ENCODE measurements at places on chromosomes 1 and 21. TPM values are rescaled to one million over a fixed set of nuclear protein-coding genes. Genes with fewer than 3 reads are reported as not detected.

DMRTA2 gene
- total RNA-seq: 1.8 TPM

CD1B gene
- not detected for total RNA-seq

KCNK1 gene
- total RNA-seq: 3.5 TPM

ABCG1 gene
- total RNA-seq: 2.9 TPM

RAP1A gene
- total RNA-seq: 27.9 TPM

RSPO1 gene
- total RNA-seq: not detected

KCNJ9 gene
- total RNA-seq: not detected

CR1L gene
- not detected for total RNA-seq

KRTAP11-1 gene
- total RNA-seq: not detected

HCRTR1 gene
- not detected for total RNA-seq

NHLH1 gene
- total RNA-seq: not detected

ANGPTL7 gene
- 17.9 TPM for total RNA-seq

EPHX1 gene
- total RNA-seq: 34.2 TPM

GRCh38 chr1:234886081-234886984 lies 242.3 kb downstream of the TOMM20 start:
- DNase-seq: no peak

- no peak for DNase-seq
These were observed 42.0 kb upstream of the DUSP10 start for GRCh38 chr1:221783936-221784335.

DNA sequence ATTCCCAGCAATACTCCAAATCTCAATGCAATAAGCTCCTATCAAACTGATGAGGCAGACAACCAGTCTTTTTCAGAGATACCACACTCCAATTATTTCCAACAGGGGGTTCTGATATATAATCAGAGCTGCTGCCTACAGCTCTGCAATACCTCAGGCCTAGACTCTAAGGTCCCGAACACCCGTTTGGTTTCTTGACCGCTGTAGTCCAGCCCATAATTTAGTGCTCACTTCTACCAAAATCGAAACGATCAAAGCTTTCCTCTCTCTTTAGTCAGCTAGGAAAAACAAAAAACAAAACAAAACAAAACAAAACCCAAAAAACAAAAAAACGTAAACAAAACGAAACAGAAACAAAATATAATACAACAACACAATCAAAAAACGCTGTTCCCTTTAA lies 453.0 kb downstream of the NEGR1 start:
- no peak for DNase-seq

DNA sequence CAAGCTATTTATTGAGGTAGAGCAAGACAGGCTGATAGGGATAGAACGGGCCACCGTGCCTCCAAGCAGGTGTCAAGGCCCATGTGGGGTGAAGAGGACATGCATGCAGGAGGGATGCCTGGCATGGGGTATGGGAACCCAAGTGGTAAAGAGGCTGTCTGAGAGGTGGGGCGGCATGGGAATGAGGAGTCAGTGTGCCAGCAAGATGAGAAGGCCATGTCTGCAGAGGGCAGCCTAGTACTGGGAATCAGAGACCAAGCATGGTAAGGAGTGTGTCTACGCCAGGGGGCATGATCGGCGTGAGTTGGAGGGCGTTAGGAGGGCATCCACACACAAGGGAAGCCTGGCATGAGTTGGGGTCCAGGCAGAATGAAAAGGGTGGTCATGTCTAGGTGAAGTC lies 303.7 kb upstream of the PLD5 start:
- no peak for DNase-seq

DNA sequence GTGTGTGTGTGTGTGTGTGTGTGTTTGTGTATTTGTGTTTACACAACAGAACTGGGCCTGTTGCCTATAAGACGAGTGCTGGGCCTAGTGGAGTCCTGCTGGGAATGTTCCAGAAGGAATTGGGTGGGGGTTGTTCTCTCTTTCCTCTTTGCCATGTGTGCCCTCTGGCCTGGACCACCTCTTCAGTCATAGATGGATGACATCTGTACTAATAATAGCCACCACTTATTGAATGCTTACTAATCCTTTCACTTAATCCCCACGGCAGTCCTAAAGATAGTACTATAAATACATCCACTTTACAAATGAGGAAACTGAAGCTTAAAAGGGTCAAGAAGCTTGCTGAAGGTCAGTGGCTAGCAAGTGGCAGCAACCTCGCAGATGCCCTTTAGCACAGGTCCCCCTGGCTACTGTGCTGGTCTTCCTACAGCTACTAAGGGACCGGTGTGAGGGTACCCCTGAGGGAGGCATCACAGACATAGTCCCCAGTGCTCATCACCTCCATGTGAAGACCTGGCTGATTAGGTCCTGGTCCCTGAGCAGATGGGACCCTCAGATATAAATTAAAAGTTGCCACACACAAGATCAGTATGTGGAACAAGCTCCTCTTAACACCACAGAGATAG lies 55.2 kb upstream of the KIF1B start:
- no peak for DNase-seq

- no peak for DNase-seq
These were observed 9.4 kb upstream of the UBR4 start for GRCh38 chr1:19219451-19219850.

GRCh38 chr1:180574031-180574713 lies 15.4 kb downstream of the OVAAL start:
- DNase-seq: no peak

- peak; percentile 33 for DNase-seq
These were observed 76.1 kb upstream of the IRF2BP2 start for GRCh38 chr1:234686035-234686434.

DNA sequence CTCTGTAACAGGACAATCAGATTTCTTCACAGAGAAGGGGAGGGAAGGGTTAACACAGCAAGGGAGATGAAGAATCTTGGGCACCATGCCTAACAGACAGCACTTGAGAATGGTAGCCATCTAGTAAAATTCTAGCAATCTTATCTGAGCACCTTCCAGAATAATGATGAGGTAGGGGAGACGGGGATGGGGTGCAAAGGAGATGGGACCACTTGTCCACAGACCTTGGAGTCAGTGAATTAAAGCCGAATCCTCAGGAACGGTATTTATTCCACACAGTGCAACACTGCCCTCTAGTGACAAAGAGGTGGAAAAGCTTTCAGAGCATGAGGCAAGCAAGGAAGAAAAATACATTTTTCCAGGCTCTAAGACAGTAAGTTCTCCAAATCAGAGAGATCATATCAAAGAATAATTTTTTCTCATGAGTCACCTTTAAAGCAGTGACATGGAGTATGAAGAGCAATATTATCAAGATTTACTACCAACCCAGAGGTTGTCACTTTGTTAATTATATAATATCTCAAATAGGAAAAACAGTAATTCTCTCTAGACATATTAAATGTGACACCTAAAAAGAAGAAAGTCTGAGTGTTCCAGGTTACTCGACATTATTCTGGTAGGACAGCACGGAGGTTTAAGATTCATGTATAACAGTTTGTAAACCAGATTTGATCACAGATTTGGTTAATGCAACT lies 43.3 kb upstream of the LPAR3 start:
- peak; percentile 25 for DNase-seq

GRCh38 chr1:7549277-7550161 lies 221.6 kb upstream of the VAMP3 start:
- DNase-seq: peak; percentile 94

GRCh38 chr1:202046748-202047708 lies 36.6 kb downstream of the ELF3 start:
- DNase-seq: no peak

DNA sequence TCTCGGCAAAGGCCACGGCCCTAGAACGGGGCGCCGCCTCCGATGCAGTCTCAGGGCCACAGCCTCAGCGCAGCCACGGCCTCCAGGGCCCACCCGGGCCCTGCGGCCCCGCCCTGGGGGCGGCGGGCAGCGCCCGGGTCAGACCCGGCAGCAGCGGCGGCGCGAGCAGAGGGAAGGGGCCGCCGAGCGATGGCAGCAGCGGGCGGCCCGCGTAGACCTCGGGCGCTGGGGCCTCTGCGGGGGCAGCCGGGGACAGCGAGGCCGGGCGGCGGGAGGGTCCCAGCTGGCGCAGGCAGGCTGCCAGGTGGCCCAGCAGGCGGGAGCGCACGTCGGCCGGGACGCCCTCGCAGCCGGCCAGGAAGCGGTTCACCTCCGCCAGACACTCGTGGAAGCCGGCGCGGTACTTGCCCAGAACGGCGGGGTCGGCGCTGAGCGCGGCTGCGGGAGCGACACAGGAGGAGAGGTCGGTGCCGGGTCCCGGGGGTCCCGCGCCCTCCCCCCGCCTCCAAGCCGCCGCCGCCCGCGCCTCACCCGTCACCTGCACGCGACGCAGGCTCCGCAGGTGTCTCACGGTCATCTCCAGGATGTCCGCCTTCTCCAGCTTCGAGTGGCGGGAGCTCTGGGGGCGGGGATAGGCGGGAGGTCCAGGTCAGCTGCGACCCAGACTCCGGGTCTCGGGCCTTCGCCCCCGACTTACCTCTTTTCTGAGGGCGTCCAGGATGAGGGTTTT lies 737 bp downstream of the HES4 start:
- DNase-seq: no peak

- no peak for DNase-seq
These were observed 16.8 kb upstream of the CNTN2 start for GRCh38 chr1:205026181-205026580.

- peak; percentile 93 for DNase-seq
These were observed 90.8 kb downstream of the ZP4 start for GRCh38 chr1:237799762-237800474.

GRCh38 chr1:182527680-182528079 lies 61.4 kb downstream of the RNASEL start:
- no peak for DNase-seq

GRCh38 chr1:214281720-214282629 lies 1.0 kb downstream of the SMYD2 start:
- DNase-seq: peak; percentile 64

- DNase-seq: no peak
These were observed 908.2 kb upstream of the ADGRL2 start for GRCh38 chr1:80892539-80892938.

DNA sequence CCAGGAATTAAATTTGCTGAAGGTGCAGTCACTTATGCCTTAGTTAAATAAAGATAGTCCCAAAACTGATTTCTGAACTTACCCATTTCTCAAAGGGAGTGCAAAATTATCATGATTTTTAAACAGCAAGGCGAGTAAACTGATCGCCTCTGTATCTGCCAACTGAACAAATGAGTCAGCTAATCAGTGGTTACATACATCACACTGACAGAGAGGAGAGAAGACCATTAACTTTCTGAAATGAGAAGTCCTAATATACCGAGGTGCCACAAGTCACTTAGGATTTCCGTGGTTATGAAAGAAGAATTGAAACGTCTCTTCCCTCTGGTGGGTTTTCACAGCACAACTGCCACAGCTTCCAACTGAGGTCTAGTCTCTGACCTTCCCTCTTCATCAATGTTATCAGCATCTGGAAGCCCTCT lies 400.7 kb downstream of the SMYD3 start:
- peak; percentile 40 for DNase-seq

DNA sequence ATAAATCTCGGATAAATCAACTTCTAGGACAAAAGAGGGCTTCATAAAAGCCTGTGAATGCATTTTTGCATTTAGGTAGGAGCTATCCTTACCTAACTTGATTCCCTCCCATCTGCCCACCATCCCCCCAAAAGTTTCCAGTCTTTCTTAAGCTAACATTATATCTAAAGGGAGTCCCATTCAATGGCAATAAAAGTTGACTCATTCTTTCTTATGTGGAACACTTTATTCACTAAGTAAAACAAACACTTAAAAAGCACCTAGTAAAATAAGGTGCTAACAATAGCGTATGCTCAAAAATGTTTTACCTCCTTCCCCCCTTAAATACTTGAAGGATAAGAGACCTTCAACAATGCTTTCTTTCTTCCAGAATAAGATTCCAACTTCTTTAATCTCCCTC lies 83.8 kb downstream of the GON4L start:
- DNase-seq: peak; percentile 33

DNA sequence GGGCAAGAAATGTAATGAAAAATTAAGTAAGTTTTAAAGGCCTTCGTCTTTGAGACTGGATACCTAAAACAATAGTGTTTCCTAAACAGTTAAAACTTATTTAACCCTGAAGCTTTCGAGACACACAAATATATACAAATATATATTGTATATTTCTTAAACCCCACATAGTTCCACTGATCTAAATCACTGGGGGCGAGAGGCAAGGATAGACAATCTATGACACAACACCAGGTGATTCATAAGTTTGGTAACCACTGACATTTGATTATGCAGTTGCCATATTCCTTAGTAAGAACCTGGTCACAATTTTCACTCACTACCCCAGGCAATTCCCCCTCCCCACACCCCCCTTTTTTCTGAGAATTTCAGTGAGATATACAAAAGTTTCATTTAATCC lies 55.3 kb upstream of the BOLA1 start:
- DNase-seq: peak; percentile 78

DNA sequence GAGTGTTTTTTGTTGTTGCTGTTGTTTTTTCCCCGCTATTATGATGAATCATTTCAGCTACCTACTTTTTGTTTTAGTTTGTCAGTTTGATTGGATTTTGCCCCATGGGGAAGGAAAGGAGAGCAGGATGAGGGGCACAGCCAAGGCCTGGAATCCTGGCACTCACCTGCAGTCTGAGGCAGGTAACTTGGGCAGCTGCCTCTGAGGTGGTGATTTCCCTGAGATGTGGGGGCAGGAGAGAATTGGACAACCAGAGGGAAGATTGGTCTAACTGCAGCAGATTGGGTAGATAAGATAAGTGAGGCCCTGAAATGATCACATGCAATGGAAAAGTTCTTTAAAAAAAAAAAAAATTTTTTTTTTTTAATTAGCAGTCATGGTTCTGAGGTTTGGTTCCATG lies 1.5 kb upstream of the LAX1 start:
- DNase-seq: no peak

- no peak for DNase-seq
These were observed 27.2 kb downstream of the CHD5 start for GRCh38 chr1:6152882-6153281.

DNA sequence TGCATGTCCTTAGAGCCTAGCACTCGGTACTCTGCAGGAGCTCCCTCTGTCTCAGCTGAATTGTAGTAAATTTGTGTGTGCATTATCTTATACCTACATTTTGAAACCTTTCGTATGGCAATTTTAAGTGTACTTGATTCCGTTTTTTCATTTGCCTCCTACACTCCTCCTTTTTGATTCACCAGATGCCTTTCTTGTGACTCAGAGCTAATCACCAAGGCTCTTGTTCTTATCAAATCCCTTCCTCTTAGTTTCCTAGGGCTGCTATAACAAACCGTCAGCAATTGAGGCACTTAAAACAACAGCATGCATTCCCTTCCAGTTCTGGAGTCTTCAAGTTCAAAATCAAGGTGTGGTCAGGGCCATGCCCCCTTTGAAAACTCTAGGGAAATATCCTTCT lies 261.0 kb downstream of the ASTN1 start:
- DNase-seq: peak; percentile 28
